ENCODE measurements at places on chromosomes 4 and X.

GRCh38 chr4:182825786-182826185 is 91.4 kb downstream of the DCTD start:
- DNase-seq: no peak

GRCh38 chrX:44002567-44002966 is 29.4 kb upstream of the NDP start:
- no peak for DNase-seq

DNA sequence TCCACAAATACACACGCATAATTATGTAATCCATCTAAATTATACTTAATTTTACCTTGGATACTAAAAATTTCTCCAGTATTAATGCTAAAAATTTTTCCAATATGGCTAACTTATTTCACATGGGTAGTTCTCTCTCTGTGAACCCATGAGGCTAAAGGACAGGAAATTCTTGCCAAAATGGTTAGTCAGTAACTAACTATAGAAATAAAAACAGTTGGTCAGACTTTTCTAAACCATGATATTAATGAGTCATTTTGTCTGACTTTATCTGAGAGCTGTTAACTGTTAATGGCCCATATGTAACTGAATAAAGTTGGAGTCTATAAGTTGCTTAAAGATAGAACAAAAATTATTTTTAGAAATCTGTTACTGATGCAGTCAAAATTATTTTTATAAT is 549.4 kb downstream of the TLL1 start:
- DNase-seq: no peak

DNA sequence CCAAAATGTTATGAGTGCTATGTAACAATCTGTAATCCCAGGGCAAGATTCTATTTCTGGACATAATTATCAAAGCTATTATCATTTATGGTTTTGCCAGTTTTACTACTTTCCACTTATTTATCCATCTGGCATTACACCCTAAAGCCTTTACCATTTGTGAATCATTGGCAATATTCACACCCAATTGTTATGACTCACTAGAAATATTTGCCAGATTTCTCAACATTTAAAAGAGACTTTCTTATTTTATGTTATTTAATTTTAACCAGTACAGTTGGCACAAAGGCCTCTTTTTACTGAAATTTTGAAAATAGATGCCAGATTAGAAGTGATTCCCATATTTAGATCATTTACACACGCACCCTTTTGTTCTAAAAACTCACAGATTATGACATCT is 242.7 kb upstream of the WDFY3 start:
- DNase-seq: no peak

- no peak for DNase-seq
Observed at GRCh38 chrX:153504445-153505016, 9.8 kb downstream of the BGN start.

DNA sequence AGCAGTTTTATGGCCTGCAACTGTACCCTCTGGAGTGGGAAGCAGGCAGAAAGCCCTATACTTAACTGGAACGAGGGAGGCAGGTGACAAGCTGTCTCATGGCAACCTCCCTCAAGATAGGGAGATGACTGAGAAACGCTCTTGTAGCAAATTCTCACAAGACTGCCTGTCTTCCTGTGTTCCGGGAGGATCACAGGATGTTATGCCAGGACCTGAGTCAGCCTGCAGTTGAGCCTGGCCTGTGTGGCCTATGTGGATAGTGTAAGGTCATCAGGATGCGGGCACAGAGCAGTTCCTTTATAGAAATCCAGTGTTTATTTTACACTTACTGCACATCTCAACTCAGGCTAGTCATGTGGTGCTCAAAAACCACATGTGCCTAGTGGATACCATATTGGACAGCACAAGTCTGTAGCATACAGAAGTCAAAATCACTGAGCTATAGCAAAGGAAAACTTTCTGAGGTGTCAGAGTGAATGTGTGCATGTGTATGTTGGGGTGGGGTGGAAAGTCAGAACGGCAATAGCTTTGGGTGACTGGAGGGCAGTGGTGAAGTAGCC is 25.2 kb downstream of the TAF7L start:
- DNase-seq: no peak

DNA sequence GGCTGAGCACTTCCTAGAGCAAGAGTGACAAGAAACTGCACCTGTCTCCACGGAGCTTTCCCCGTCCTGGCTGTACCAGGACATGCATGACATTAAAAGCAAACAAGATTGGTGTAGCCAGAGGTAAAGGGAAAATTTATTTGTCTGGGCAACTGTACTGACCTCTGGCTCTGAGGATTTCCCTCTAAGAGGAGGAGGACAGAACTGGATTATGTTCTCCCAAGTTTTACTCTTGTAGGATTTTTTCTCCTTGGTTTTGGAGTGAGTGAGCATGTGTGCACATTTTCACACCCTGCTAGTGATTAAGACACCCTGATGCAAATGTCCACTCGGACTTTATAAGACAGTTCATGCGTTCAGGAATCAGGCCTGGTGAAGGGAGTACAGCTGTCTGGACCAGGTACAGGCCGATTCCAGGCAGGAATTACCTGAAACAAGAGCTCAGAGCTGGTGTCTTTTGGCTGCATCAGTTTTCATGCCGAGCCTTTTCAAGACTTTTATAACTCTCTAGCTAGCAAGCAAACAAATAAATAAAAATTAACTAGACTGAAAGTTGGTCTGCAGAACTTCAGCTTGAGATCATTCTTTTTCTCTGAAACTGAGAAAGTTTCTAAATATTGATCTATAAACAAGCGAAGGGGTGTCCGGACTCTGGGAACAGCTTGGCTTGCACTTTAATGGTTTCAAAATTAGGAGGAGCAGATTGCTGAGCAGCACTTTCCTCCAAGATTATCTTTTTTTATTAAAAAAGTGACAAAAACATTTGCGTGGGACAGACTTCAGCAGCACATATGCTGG is 51.3 kb upstream of the SPRY1 start:
- DNase-seq: no peak

DNA sequence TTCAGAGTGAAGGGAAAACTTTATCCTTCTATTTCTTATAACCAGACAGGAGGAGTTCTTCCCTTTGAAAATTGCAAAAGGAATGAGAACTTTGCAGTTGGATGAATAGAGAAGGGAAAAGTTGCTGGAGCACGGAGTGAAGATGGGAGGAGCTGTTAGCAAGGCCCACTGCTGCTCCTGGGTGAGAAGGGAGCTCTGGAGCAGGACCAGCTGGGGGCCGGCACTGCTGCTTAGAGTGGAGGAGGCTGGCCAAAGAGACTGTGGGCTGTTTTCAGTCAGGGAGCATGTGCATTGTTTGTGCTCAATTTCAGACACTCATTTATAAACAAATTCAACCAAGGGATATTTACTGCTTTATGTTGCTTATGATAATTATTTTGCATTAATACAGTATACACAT is 164.2 kb downstream of the STIM2 start:
- DNase-seq: no peak

DNA sequence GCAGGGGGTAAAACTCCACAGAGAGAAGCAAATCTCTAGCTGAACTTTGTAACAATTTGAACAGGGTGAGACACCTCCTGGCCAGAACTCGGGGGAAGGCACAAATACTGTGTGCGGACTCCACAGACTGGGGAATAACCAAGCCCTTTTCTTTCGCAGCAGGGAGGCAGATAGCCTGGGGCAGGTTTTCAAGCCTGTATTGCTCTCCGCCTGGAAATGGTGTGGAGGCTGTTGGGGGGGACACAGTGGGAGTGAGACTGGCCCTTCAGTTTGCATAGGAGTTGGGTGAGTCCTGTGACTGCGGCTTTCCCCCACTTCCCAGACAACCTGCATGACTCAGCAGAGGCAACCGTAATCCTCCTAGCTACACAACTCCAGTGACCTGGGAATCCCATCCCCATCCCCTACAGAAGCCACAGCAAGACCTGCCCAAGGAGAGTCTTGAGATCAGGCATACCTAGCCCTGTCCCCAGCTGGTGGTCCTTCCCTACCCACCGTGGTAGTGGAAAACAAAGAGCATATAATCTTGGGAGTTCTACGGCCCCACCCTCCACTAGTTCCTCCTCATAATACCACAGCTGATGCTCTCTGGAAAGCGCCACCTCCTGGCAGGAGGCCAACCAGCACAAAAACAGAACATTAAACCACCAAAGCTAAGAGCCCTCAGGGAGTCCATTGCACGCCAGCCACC is 12.9 kb upstream of the SMPX start:
- no peak for DNase-seq

DNA sequence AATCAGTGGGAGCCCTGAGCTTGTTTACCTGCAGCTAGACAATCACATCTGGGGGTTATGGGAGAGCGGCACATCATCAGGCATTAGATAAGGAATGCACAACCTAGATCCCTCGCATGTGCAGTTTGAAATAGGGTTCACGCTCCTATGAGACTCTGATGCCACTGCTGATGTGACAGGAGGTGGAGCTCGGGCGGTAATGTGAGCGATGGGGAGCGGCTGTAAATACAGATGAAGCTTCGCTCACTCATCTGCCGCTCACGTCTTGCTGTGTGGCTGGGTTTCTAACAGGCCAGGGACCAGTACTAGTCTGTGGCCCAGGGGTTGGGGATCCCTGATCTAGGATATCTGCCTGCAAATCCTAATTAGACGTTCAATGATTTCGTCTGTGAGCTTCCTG is 90.3 kb downstream of the CRMP1 start:
- no peak for DNase-seq

DNA sequence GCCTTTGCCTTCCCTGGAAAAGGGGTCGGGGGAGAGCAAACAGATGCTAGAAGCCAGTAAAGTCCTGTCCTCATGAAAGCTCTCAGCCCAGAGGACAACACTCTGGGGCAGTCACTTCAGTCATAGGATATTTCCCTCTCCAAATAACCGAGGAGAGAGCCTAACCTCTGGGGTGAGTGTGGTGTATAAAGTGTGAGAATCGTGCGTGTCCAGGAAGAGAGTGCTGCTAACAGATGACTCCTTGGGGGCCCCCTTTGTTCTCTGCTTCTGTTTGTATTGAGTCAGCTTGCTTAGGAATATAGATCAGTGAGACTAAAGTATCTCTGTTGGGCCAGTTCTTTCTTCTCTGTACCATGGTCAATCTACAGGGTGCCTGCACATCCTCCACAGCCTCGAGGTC is 247.2 kb downstream of the PALLD start:
- no peak for DNase-seq

DNA sequence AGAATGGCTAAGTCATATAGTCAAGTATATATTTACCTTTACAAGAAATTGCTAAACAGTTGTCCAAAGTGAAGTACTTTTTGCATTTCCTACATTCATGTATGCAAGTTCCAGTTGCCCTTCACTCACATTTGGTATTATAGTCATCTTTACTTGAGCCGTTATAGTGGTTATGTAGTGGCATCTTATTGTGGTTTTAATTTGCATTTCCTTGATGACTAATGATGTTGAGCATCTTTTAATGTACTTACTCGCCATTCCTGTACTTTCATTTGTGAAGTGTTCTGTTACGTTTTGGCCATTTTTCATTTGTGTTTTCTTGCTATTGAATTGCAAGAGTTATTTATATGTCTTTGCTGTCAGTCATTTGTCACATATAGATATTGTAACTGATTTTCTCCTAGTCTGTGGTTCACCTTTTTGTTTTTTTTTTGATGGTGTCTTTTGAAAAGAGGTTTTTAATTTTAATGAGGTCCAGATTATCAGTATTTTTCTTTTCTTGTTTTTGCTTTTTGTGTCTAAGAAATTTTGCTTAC is 27.6 kb downstream of the ARFIP1 start:
- no peak for DNase-seq

DNA sequence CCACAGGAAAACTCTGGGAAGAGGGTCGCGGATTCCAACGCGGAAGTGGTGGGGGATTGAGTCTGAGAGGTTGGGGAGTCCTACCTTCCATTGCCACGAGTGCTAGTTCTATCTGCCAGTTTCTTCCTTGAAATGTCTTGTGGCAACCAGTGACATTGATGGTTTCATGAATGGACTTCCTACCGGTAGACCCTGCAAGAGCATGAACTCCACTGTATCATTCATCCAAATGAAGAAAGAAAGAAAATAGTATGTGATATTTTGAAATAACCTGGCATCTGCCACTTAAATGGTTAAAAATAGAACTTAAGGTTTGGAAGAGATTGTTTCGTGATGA is 1.1 kb upstream of the SLC10A7 start:
- no peak for DNase-seq

DNA sequence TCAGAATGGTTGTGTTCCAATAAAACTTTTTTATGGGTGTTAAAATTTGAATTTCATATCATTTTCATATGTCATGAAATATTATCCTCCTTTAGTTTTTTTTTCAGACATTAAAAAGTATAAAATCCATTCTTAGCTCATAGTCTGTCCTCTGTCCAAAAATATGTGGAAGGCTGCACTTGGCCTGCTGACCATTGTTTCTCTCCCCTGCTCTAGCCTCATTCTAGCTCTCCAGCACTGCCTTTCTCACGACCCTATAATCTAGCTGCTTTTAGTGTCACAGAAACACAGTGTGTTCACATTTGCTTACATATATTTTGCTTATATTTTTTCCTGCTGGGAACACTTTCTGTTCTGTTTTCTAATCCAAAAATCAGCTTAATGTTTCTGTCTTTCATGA is 165.0 kb upstream of the ANK2 start:
- DNase-seq: no peak

DNA sequence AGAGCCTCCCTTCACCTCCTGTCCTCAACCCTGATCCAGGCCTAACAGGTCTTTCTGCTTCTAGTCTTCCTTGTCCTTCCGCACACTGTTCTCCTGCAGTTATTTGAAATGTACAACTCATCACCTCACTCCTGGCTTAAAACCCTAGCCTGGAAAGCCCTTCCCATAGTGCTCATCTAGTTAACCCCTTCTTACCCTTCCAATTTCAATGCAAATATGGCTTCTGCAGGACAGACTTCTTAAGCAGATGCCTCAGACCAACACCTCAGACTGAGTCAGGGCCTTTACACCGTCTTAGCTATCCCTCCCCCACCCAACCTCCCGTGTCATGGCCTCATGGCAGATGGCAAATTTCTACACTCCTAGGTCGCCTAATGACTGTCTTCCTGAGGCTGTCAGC is 130.4 kb downstream of the BCOR start:
- no peak for DNase-seq

DNA sequence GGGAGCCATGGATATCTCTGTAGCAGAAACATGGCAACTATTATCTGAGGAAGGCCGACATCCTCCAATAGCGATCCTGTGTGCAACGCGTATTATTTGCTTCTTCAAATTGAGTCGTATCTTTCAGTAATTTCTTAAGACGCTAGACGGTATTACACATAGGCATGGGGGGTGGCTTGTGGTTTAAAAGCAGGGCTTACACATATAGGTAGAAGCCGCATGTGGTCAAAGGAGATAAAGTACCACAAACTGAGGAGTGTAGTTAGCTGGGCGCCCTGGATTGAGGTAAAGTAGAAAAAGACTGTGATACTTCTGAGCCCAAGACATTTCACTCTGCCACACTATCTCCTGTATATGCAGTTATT is 94.6 kb downstream of the SORBS2 start:
- no peak for DNase-seq

- DNase-seq: no peak
Observed at GRCh38 chr4:120948382-120948781, 25.9 kb upstream of the PRDM5 start.

GRCh38 chr4:110411574-110412011 is 64.4 kb upstream of the ENPEP start:
- no peak for DNase-seq

- no peak for DNase-seq
Observed at GRCh38 chr4:93810340-93810992, 18.1 kb upstream of the ATOH1 start.

GRCh38 chr4:35500812-35501211 is 743.5 kb downstream of the ARAP2 start:
- no peak for DNase-seq

- no peak for DNase-seq
Observed at GRCh38 chr4:38948551-38948950, 80.9 kb downstream of the FAM114A1 start.

- no peak for DNase-seq
Observed at GRCh38 chrX:40090961-40091360, 6.8 kb downstream of the BCOR start.

All from stimulated activated CD4-positive, alpha-beta T cell treated with anti-CD3 and anti-CD28 coated beads, Interleukin-12 subunit alpha, Interleukin-12 subunit beta, amount 100 ng/mL, for 4 hours (primary cell).